ENCODE measurements at places on chromosomes 5 and 9.

DNA sequence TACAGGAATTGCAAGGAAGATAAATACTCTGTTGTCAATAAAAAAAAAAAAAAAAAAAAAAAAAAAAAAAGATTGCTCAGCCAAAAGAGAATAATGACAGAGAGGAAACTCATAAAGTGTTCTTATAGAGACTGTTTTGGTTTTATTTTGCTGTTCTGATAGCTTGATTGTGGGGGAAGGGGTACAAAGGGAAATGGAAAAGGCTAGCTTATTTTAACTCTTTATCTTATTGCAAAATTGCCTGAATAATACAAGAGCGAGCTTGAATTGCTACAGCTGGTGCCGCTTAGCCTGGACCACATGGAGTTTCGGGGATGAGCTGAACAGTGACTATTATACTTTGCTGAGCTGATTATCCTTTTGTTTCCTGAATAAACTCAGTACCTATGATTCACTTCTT lies 31.0 kb upstream of the SHISAL2B start:
- no peak for DNase-seq

GRCh38 chr5:35587419-35587818 lies 30.2 kb upstream of the SPEF2 start:
- DNase-seq, result no peak

DNA sequence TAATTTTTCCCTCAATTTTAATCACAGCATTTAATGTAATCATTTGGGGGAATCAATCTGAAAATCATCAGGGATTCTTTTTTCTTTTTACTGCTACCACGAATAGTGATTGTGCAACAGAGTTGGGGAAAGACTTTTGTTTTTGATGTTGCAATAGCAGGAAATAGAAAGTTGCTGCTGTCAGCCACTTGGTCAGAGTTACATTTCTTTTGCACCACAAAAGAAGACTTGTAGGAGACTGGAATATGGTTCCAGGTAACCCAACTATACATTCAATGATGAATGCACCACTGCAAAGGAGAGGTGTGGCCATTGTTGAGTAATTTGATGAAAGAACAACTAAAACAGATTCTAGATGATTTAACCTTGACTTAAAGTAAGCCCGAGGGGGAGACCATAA lies 46.3 kb upstream of the PALM2AKAP2 start:
- no peak for DNase-seq

DNA sequence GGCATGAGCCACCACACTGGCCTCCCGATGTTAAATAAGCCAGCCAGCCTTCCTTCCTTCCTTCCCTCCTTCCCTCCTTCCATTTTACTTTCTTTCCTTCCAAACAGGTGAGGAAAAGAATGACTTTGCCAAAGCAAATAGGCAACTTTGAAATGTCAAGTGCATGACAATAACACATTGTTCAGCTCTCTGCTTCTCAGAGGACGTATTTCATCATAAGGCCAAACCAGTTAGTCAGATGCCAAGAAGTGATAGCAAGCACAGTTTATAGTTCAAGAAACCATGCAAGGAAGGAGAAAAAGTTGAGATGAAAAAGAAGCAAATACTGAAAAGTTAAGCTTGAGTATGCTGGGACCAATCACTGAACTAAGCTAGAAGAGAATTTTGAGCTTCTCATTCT lies 29.5 kb downstream of the POU4F3 start:
- DNase-seq, result no peak

DNA sequence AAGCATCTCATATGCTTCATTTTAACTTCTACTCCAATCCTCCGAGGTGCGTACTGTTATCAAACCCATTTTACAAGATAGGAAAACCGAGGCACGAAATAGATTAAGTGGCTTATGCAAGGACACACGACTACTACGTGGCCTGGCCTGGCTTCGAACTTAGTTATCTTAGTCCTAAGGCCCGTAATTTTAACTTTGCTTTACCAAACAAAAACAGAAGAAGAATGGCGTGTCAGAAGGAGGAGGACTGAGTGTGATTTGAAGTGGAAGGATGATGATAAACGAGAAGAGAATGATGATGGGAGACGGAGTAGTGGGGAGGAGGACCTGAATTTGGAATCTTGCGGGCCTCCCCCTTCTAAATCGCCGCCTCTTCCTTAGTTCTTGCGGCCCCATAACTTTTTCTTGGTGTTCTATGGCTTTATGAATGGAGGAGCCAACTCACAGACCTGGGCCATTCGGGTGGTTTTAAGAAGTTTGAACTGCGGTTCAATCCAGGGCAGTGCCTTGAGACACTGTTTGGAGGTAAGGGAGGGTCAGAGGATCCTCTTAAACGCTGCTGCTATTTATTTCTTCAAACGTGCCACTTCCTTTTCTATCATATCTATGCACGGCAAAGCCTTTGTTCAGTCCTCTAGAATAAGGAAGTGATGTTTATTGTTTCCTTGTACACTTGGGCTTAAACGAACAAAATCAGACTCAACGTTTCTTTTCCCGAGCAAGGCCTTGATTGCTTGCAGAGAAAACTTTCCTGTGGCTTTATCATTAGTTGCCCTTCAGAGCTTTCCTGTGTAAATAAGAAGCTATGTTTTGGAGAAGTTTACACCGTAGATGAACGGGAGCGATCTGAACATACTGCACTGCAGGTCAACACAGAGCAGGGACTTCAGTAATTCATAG lies 795 bp downstream of the CNOT8 start:
- peak; percentile 7 for DNase-seq

GRCh38 chr5:433836-434235 lies 9.1 kb upstream of the EXOC3 start:
- no peak for DNase-seq

DNA sequence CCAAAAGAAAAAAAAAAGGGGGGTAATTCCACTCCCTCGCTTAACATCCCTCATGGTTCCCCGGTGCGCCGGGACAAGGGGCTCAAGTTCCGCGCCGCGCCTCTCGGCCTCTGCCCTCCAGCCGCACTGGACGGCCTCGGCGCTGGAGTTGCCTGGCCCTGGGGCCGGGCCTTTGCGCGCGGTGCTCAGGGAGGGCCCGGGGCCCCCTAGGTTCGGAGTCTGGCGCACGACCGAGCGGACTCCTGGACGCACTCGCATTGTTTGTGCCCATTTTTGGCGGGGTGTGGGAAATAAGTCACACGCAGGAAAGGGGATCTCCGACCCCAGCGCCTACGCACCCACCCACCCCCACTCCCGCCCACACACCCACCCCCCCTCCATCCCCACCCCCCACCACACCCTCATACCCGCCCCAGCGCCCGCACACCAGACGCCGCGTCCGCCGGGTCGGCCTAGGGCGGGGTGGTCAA lies 381 bp downstream of the MED22 start:
- peak; percentile 55 for DNase-seq

DNA sequence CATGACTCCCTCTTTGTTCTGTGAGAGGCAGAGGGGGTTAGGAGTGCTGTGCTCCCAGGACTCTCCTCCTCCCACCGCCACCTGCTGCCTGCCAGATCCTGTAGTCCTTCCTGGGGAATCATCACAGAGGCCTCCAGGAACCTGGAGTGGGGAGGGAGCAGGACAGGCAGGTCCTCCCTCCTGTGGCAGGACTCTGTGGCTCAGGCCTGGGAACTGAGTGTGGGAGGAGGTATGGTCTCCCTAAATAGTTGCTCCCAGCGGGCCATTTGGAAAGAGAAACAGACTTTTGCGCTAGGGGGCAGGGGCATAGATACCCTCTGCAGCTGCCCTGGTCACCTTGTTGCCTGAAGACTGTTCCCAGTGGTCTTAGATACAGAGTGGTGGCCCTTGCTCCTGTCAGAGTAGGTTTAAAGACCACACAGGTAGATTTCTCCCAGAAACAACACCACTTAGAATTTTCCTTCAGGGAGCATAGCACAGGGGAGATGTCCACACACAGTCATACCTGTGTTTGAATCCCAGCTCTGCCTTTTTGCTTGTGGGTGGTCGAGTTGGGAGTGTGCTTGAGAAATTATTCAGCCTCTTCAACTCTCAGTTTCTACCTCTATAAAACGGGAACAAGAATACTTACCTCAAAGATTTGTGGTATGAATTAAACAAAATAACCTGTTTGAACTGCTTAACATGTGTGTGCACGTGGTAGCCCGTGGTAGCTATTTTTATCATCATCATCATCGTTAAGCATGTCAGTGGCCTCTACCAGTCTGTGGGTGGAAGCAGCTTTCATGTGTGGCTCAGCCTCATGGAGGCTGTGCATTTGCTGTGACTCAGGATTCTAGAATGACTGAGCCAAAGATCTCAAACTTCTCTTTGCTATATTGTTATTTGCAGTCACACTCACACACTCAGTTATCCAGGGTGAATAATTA lies 55.8 kb downstream of the SLC22A5 start:
- peak; percentile 65 for DNase-seq

- DNase-seq, result no peak
Measured at GRCh38 chr5:13412040-13412595, 532.4 kb downstream of the DNAH5 start.

- no peak for DNase-seq
Measured at GRCh38 chr5:159341145-159341544, 10.9 kb upstream of the IL12B start.

DNA sequence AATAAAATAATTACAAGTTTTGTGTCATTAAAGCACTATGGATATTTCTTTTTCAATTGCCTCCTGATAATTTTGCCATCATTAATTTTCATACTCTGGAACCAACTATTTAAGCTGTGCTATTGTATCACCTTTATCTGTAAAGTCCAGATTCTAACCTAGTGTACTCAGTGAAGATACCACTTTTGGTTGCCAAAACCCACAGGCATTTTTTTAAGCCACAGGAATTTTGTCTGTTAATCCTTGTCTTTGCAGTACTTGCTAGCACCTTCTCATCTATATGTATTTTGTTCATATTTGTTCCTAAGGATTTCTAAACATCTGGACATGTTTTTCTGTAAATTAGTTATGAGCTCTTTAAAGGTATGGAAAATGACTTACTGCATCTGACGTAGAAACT lies 481.4 kb upstream of the DAB2 start:
- DNase-seq, result no peak

- peak; percentile 13 for DNase-seq
Measured at GRCh38 chr5:16759147-16759773, 142.5 kb upstream of the RETREG1 start.

GRCh38 chr9:129677456-129677855 lies 12.0 kb downstream of the PRRX2 start:
- DNase-seq, result no peak

DNA sequence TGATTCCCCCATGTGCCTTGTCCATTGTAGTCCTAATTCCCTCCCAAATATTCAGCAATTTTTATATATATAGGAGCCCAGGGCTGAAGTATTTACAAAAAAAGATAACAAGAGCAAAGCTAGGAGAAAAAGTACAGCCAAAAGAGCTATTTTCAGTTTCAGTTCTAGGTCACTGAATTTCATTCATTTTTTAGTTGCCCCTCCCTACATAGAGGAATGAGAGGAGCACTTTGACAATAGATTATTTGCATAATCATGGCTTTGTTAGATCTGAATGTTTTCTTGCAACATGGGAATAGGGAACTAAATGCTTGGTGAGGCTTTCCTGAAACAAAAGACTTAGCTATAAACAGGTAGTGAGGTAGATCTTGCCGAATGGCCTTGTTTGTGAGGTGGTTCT lies 15.3 kb upstream of the F2RL2 start:
- no peak for DNase-seq

- DNase-seq, result no peak
Measured at GRCh38 chr9:114263853-114264510, 58.9 kb upstream of the ORM1 start.

- no peak for DNase-seq
Measured at GRCh38 chr9:94905606-94906005, 179.1 kb downstream of the AOPEP start.

DNA sequence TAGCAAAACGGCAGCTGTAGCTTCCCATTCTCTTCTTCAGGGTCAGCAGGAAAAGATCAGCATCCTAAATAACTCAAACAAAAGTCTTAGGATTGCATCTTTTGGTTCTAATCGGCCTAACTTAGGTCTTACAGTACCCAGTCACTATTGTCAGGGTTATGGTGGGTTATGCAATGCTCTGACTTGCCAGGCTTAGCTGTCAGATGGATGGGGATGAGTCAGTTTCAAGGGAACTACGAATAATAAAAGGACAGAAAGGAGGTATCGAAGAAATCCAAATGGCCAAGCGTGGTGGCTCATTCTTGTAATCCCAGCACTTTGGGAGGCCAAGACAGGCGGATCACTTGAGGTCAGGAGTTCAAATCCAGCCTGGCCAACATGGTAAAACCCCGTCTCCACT lies 46.5 kb downstream of the PPP1R2B start:
- no peak for DNase-seq

- peak; percentile 27 for DNase-seq
Measured at GRCh38 chr5:65790371-65791163, 68.6 kb downstream of the NLN start.

DNA sequence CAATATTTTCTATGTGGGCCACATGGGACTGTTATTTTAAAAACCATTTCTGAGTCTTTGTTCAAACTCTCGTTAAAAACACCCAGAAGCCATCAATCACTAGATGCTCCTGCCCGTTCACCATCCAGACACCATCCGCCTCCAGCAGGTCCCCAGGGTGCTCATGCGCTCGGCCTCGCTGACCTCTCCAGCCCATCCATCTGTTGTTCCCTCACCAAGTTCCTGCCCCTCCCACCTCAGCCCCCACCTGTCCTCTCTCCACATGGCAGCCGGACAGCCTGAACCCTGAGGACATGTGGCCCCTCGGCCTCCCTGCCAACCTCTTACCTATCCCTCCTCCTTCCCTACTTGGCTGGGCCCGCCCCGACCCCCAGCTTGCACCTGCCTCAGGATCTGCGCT lies 31.6 kb downstream of the NSUN2 start:
- DNase-seq, result no peak

DNA sequence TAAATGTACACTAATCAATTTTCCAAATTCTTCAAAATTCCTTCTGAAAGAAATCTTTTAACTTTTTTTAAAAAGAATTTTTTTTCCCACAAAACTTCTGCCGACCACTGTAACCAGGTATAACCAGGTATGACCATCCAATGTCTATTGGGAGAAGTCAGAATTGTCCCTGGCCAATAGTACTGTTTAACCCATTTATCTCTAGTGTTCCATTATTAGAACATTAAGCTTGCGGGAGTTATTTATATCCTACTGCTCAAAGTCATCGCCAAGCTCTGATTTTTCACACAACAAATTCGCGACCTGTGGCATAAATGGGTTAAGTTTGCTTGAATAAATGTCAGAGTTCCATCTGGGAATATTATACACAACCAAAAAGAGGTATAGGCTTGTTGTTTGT lies 343.2 kb downstream of the ANXA1 start:
- DNase-seq, result no peak

DNA sequence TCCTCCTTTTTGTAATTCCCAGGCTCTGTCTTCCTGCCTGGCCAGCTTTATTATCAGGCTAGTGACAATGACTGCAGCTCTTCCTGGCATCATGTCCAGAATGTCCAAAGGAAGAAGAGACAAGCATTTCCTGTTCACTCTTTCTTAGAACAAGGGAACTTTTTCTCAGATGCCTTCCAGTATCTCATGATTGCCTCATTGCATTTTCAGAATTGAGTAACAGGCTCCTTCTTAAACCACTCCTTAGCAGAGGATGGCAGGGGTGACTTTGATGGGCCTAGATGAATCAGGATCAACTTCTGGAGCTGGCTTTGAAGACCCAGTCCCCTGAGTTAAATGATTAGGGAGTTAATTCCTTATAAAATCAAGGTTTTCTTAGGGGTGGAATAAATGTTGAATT lies 92.9 kb upstream of the RASGRF2 start:
- no peak for DNase-seq

Data from activated naive CD8-positive, alpha-beta T cell treated with anti-CD3 and anti-CD28 coated beads, Interleukin-2, amount 50 U/mL, for 24 hours (primary cell).